ENCODE measurements at places on chromosomes 16 and 17.

DNA sequence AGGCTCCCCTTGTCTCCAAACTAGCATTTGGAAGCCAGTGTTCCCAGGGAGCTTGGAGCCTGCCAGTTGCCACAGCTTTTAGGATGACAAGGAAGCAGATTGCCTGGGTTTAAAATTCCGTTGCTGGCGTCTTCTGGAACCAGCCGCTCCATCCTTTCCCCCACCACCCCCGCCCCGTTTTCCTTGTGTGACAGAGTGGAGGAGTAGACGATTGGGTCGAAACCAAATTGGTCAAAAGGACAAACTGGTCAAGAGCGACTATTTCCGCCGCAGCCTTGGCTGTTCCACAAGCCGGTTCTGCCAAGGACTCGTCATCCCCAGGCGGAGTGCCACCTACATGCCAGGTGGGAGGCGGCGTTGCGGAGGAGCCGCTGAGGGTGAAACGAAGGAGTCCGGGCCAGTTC, 91.1 kb downstream of the RPA1 start:
- no peak for DNase-seq

DNA sequence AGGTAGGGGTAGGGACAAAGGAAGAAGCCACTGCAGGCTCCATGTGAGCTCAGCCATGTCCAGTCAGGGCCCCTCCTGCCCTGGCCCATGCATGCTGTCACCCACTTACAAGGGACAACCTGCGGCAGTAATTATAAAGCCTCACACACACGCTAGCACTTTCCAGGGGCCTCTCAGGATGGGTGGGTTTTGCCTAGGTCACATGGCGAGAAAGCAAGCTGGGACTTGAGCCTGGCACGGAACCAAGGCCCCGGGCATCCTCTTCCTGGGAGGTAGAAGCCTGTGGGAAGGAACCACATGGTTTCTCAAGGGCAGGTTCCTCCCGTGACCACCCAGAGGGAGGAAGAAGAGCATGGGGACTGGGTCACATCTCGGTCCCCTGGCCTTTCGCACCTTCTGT, 7.0 kb downstream of the ZNF319 start:
- DNase-seq: no peak

DNA sequence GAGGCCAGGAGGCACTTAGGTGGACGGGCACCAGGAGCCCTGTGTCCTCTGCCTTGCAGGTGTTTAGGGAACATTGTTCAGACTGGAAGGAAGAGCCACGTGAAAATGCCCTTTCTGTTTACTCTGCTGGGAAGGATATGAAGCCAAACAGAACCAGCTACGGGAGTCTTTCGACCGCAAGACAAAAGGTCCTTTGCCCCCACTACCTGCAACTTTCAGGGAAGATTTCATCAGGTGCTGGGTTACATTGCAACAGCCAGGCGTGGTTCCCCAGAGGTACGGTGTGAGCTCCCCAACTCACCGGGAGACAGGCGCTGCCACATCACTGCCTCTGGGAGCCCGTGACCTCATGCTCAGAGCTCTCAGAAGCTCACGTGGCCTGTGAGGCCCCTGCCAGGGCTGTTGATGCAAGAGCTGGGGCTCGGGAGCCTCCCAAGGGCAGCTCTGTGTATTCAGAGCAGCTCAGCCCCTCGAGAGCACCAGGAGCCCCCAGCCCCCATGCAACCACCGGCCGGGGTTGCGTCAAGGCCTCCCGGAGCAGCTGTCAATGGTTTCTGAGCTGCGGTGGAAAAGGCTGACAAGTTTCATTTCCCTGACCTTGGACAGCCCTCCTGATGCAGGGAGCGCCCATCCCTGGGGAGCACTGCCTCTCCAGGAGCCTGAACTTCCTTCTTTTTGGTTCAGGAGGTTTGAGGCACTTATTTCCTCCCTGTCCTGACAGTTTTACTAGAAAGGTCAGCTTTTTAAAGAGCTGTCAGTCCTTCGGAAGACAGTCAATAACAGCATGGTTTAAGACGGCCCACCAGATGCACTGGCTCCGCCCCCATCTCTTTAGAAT, 42.1 kb downstream of the TBC1D16 start:
- no peak for DNase-seq

DNA sequence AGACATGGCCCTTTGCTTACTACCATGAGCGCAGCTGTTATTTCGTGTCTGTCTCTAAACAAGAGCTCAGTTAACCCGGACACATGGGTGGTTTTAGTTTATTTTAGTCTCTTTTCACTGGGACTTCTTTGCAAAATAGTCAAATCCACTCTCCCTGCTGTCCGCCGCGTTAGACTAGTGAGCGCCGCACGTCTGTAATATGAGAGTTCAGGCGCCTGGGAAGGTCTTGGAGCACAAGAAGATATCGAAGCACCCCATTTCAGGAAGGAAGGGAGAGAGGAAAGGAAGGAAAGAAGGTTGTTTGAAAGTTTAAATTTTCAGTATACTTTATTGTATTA, 111.0 kb upstream of the CHMP6 start:
- DNase-seq: no peak

- DNase-seq: no peak
Observed at GRCh38 chr17:48722201-48722907, at the start of gene PRAC1. TSS of gene PRAC1 (minus strand) at chr17:48722518. CDS start at chr17:48722392, 126 bp downstream.

GRCh38 chr17:42270170-42270535, 6.0 kb downstream of the STAT5B start:
- DNase-seq: no peak

DNA sequence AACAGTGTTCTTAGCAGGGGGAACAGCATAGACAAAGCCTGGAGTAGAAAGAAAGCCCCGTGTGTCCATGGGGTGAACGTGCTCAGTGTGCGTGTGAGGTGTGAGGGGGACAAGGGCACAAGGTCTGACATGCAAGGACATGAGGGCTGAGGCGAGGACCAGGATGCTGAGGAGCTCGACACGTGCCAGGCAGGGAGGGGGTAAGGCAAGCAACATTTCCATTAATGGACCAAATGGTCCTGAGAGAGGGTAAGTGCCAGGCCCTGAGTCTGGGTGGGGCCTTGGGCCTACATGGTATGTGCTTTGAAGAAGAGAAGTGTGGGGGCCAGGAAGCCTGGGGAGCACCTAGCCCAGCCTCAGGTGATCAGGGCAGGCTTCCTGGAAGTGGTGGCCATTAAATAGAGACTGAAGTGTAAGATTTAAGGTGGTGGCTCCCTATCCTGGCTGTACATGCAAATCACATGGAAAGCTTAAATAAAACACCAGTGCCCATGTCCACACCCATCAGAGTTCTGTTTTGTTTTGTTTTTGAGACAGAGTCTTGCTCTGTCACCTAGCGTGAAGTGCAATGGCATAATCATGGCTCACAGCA, 29.3 kb downstream of the ADCY7 start:
- no peak for DNase-seq

DNA sequence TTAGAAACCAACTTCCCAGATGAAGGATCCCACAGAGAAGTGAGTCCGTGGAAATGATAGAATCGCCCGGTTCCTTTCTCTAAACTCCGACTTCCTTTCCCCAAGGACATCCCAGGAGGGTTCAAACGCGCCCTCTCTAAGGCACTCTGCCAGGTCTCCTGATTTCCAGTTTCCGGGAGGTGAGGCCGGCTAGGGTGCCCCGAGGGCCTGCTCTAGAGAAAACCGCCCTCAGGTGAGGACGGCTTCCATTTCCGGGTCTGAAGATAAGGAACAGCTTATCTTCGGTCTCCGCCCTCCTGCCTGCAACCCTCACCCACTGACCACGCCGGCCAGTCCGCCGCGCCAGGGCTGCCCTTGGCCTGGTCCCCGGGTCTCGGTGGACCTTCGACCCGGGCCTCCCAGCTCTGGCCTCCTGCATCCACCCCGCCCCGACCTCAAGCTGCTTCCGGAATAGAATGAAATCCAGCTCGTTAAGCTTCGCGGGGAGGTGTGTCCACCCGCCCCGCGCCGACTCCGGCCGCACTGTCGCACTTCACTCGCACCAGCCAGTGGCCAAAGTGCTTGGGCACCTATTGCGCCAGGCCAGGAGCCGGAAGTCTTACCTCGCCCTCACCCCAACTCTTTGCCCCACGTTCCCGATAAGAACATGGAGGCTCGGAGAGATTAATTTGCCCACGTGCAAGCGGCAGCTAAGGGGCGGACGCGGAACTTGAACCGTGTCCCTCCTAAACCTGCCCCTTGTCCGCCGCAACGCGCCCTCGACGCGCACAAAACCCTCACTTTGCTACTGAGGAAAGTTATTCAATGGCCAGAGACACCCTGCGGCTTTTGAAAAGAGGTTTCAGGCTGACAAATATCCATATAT, 836 bp upstream of the MMP15 start:
- DNase-seq: no peak

DNA sequence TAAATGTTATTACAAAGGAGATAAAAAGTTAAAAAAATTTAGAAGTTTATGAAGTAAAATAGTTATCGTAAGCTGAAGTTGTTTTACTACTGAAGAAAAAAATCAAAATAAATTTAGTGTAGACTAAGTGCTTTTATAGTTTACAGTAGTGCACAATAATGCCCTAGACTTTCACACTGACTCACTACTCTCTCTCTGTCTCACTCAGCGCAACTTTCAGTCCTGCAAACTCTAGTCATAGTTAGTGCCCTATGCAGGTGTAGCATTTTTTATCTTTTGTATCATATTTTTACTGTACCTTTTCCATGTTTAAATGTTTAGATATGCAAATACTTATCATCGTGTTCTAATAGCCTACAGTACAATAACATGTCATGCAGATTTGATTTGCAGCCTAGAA, 17.7 kb upstream of the TOM1L1 start:
- no peak for DNase-seq

- peak; percentile 25 for DNase-seq
Observed at GRCh38 chr17:376936-377863, 24.6 kb upstream of the RPH3AL start.

DNA sequence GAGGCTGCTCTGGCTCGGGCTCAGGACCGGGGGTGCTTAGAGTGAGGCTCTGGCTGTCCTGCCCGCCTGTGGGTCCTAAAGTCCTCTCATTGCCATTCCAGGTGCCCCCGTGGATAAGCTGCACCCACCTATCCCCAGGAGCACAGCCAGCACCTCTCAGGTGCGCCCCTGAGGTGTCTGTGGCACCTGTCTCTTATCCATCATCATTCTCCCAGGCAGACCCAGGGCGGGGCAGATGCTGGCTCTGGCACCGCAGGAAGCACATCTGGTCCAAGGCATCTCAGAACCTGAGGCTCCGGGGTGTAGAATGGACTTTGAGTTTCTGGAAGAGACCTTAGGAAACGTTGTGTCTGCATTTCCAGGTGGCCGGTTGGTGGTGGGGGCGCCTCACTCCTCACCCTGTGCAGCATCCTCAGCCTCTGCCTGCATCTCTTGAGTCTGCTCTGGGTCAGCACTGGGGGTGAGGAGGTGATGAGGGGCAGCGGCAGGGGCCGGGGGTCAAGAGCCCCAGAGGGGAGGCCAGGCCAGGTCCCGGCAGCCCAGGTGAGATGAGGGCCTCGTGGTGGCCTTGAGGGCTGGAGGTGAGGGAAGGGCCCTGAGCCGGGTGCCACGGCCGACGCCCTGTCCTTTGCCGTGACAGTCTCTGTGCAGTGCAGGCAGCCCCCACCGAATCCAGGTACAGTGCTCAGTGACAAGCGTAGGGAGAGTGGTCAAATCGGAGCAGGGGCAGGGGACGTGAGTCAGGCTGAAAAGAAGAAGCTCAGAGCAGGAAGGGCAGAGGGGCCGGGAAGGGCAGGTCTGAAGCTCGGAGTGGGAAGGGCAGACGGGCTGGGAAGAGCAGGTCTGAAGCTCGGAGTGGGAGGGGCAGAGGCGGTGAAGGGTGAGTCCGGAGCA, 173.5 kb downstream of the NPIPB11 start:
- DNase-seq: no peak

GRCh38 chr17:17750881-17751280, 69.6 kb downstream of the RAI1 start:
- no peak for DNase-seq

GRCh38 chr17:40617678-40618240, 29.9 kb downstream of the SMARCE1 start:
- DNase-seq: no peak

DNA sequence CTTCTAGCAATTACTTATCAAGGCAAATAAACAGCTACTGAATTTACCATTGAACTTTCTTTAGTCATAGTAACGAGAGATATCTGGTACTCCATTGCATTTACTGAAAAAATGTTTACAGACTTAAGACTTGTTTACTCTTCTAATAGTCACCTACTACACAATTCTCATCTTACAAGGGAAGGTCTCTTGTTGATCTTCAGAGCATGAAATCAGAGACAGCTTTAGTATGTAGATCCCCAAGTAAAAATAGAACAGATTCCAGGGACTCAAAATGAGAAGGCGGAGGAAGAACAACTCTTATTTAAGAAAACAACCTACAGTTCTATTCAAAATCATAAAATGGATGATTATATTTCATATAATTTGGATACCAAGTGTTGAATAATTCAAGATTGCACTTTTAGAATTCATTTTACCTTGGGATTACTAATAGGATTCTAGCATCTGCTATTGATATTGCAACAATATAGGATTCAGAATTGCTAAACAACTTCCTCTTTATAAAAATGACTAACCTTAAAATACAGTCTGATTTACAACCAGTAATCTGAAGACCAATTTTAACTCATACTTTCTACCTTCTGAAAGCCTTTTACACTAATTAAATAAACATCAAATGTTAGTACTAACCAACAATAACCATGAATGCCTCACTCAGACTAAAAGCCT, 20.8 kb downstream of the UBE2G1 start:
- no peak for DNase-seq

- no peak for DNase-seq
Observed at GRCh38 chr17:58344047-58344790, 7.8 kb downstream of the SUPT4H1 start.

DNA sequence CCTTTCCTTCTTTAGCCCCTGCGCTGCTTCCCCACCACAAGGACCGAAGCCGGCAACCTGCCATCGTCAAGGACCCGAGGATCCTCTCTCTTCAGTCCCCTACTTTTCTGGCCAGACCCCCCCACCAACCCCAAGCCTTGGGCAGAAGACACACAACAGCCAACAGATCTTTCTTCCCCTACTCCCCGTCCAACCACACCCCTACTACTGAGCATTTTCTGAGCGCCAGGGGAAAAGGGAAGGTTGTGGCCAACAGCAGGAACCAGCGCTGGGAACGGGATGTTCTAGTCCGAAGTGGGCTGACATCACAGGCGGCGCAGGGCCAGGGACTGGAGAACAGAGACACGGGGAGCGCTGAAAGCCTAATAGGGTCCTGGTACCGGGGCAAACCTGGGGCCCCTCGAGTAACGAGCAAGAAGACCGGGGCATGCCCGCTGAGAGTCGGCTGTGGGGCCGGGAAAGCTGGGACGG, 528 bp downstream of the PER1 start:
- no peak for DNase-seq

GRCh38 chr16:53882310-53882709, 178.4 kb downstream of the FTO start:
- DNase-seq: no peak
